Activated CD4-positive, alpha-beta T cell treated with anti-CD3 and anti-CD28 coated beads, Interleukin-2, amount 10 ng/mL, durations not matched to agents 7 days and 5 days (primary cell): ENCODE measurements at places on chromosomes 1 and 21. TPM values are rescaled to one million over a fixed set of nuclear protein-coding genes. Genes with fewer than 3 reads are reported as not detected.

DNA sequence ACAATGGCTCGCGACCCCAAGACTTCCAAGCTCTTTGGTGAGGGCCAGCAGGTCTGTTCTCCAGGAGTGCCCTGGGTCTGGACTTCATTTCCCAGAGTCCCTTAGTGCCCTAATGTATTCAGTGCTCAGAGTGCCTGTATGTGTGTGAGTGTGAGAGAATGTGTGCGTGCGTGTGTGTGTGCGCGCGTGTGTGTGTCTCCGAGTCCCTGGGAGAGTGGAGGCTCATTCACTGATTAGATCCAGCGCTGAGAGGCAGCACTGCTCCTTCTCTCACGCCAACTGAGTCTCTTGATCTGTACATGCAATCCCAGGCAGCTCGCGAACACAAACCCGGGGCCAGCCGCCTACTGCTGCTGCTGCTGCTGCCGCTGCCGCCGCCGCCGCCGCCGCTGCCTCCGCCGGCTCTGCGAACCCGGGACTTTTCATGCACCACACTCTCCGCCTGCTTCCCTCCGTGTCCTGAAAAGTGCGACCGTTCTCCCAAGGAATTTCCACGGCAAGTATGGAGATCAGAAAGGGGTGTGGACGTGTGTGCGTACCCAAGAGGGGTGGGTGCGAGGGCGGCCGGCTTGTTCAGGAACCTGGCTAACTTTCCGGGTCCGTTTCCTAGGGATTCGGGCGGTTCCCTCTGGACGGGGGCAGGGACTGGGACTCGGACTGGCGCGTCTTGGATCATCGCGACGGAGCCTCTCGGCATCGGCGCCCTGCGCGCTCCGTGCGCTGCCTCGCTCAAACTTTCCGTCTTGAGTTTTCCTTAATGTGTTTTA, at the start of gene RNF220:
Gene RNF220 (plus strand): TSS at position 225 of the 767 bp plus-strand sequence.
- H3K27ac ChIP-seq, result no peak within 1 kb of the TSS
- DNase-seq, result peak; percentile 33
- peak within 1 kb of the TSS; percentile 70 for H3K4me3 ChIP-seq
- H3K27me3 ChIP-seq, result peaks cover 58% of the 10 kb centered on the region

DNA sequence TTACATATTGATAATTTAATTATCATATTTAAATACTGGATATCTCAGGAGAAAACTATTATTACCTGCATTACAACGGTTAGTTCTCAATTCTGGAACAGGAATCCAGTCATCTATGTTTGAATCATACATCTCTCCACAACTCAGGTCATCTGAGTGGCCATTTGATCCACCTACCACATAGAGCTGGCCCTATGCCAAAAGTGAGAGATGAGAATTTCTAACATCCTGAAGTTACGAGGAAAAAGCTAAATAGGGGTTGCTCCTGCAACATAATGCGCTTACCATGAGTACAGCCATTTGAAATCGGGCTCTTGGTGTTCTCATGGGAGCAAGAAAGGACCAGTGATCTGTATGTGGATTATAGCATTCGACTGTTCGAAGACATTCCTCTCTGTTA, 16.9 kb downstream of the IVNS1ABP start:
- H3K27ac ChIP-seq, result no peak overlapping the region
- H3K36me3 ChIP-seq, result peaks cover 71% of the 10 kb centered on the region
- H3K27me3 ChIP-seq, result no peaks in the 10 kb centered on the region
- peaks cover 3% of the 10 kb centered on the region for H3K4me1 ChIP-seq
- H3K4me3 ChIP-seq, result no peak overlapping the region

DNA sequence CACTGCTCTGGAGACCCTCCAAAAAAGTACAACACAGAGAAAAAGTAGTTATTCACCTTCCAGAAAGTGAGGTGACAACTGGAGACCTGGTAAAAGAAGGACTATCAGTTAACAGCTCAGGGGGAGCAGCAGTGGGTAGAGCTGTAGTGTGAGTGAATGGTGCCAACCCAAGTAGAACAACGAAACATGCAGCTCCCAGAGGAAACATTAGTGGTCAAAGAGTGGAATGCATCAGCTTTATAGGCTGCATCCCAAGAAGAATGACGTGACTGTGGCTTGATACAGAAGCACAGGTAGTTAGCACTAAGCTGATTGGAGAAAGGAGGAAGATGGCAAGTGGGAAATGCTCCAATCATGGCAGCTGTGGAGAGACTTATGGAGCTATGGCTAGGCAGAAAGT, 275.7 kb upstream of the CAMK1G start:
- no peaks in the 10 kb centered on the region for H3K36me3 ChIP-seq
- no peaks in the 10 kb centered on the region for H3K4me1 ChIP-seq
- H3K27ac ChIP-seq, result no peak overlapping the region

GRCh38 chr1:204660509-204660908, 25.0 kb downstream of the LRRN2 start:
- no peaks in the 10 kb centered on the region for H3K36me3 ChIP-seq
- no peak for DNase-seq
- no peak overlapping the region for H3K27ac ChIP-seq

GRCh38 chr1:59100708-59101374, 196.1 kb upstream of the FGGY start:
- H3K27me3 ChIP-seq, result no peaks in the 10 kb centered on the region
- no peaks in the 10 kb centered on the region for H3K4me1 ChIP-seq
- no peak overlapping the region for H3K27ac ChIP-seq

GRCh38 chr1:201648907-201649721, 110.2 kb downstream of the NAV1 start:
- no peaks in the 10 kb centered on the region for H3K36me3 ChIP-seq
- DNase-seq, result no peak
- peaks cover 1% of the 10 kb centered on the region for H3K4me1 ChIP-seq
- H3K4me3 ChIP-seq, result no peak overlapping the region
- H3K27me3 ChIP-seq, result peaks cover 37% of the 10 kb centered on the region
- H3K27ac ChIP-seq, result no peak overlapping the region

DNA sequence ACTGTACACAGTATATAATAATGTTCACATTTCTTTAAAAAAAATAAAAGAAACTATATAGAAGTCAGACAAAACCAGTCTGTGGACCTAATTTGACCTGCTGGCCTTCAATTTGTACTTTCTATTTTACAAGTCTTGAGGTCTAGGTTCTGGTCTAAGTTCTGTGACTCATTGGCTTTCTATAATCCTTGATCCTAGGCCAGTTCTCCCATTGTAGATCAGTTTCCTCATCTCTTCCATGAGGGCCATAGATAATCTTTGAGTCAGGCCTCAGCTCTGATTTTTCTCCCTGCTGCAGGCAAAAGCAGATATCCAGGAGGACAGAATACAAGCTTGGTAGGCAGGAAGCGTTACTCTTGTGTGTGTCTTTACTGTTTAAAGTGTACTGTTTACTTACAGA, 603.7 kb upstream of the CAMK1G start:
- no peak overlapping the region for H3K4me3 ChIP-seq
- no peaks in the 10 kb centered on the region for H3K36me3 ChIP-seq
- DNase-seq, result no peak
- no peaks in the 10 kb centered on the region for H3K4me1 ChIP-seq
- H3K27ac ChIP-seq, result no peak overlapping the region

DNA sequence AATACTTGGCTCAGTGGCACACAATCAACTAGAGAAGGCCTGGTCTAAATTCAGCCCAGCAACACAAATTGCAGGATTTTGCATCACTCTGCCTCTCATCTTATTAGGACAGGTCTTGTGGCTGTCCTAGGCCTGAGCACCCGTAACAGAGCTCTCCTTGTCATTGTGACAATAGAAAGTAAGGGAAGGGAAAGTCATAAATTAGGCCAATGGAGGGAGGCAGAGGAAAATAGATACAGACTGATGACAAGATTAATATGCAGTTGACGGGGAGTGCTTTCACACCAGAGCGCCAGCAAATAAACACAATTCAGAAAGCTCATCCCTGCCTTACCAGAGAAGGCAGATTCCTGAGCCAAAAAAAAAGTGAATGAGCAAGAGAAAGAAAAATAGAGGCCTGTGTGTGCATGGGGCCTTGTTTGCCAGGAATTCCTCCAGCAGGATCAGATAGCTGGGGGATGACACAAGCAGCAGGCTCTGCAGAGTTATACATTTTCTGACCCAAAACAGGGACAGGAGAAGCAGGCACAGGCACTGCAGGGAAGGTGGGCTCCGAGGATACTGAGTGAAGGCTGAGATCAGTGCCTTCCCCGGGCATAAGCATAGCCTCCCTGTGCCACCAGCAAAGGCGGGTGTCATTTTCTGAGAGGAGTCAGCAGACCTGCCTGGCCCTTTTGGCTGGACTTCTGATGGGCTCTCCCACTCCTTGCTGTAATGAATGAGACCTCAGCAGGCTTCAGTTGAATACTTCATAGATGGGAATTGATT, 110.0 kb upstream of the SPAG17 start:
- H3K4me1 ChIP-seq, result no peaks in the 10 kb centered on the region
- DNase-seq, result no peak
- no peak overlapping the region for H3K27ac ChIP-seq
- no peaks in the 10 kb centered on the region for H3K27me3 ChIP-seq
- H3K4me3 ChIP-seq, result no peak overlapping the region

- H3K4me1 ChIP-seq, result no peaks in the 10 kb centered on the region
- no peaks in the 10 kb centered on the region for H3K36me3 ChIP-seq
- H3K4me3 ChIP-seq, result no peak overlapping the region
- no peak overlapping the region for H3K27ac ChIP-seq
- peaks cover 11% of the 10 kb centered on the region for H3K27me3 ChIP-seq
These were observed 164.7 kb upstream of the KCNJ15 start for GRCh38 chr21:38092051-38092450.

- DNase-seq, result no peak
- H3K27ac ChIP-seq, result no peak overlapping the region
- H3K4me1 ChIP-seq, result peaks cover 6% of the 10 kb centered on the region
- peaks cover 53% of the 10 kb centered on the region for H3K27me3 ChIP-seq
- peak overlapping the region; percentile 25 for H3K4me3 ChIP-seq
These were observed 556 bp upstream of the RYR2 start for GRCh38 chr1:237041461-237041794.

DNA sequence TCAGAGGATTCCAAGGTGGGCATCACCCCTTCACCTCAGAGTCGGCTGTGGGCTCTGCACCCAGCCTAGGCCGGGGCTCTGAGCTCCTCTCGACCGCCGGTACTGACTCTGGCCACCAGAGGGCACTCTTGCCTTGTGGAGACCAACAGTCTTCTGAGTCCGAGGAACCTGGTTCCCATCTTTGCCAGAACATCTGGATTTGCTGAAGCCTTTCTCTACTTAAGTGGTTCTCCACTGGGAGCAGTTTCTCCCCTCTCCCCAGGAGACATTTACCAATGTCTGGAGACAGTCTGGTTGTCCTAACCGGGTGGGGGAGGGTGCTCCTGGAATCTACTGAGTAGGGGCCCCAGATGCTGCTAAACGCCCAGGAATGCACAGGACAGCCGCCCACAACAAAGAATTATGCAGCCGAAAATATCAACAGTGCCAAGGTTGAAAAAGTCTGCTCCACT, 9.4 kb downstream of the ETV3L start:
- peaks cover 3% of the 10 kb centered on the region for H3K27me3 ChIP-seq
- peak; percentile 90 for DNase-seq
- no peak overlapping the region for H3K27ac ChIP-seq

GRCh38 chr21:31351438-31351837, 7.4 kb upstream of the TIAM1 start:
- peaks cover 18% of the 10 kb centered on the region for H3K36me3 ChIP-seq
- peaks cover 57% of the 10 kb centered on the region for H3K4me1 ChIP-seq
- H3K4me3 ChIP-seq, result no peak overlapping the region
- DNase-seq, result no peak

The FNBP1L gene
- 0.40 TPM for total RNA-seq

The MEGF6 gene
- 26.6 TPM for total RNA-seq

The LYPD8 gene
- not detected for total RNA-seq

The NPR1 gene
- total RNA-seq, result not detected
